Stimulated activated effector memory CD8-positive, alpha-beta T cell treated with anti-CD3 and anti-CD28 coated beads, Interleukin-12 subunit alpha, Interleukin-12 subunit beta, amount 100 ng/mL, for 72 hours (primary cell): ENCODE measurements at places on chromosomes 2 and 18.

- no peak for DNase-seq
Observed at GRCh38 chr2:74952575-74952974, 5.9 kb upstream of the POLE4 start.

- no peak for DNase-seq
Observed at GRCh38 chr2:152247337-152247695, 71.8 kb upstream of the STAM2 start.

GRCh38 chr2:149192427-149192826 is 138.0 kb upstream of the LYPD6 start:
- DNase-seq: no peak

- no peak for DNase-seq
Observed at GRCh38 chr2:9102861-9103662, 99.6 kb upstream of the MBOAT2 start.

GRCh38 chr2:185984670-185985069 is 246.1 kb downstream of the FSIP2 start:
- no peak for DNase-seq

GRCh38 chr18:56026509-56026908 is 438.5 kb upstream of the TCF4 start:
- no peak for DNase-seq

- DNase-seq: no peak
Observed at GRCh38 chr2:217800433-217801114, 202.2 kb downstream of the TNS1 start.

DNA sequence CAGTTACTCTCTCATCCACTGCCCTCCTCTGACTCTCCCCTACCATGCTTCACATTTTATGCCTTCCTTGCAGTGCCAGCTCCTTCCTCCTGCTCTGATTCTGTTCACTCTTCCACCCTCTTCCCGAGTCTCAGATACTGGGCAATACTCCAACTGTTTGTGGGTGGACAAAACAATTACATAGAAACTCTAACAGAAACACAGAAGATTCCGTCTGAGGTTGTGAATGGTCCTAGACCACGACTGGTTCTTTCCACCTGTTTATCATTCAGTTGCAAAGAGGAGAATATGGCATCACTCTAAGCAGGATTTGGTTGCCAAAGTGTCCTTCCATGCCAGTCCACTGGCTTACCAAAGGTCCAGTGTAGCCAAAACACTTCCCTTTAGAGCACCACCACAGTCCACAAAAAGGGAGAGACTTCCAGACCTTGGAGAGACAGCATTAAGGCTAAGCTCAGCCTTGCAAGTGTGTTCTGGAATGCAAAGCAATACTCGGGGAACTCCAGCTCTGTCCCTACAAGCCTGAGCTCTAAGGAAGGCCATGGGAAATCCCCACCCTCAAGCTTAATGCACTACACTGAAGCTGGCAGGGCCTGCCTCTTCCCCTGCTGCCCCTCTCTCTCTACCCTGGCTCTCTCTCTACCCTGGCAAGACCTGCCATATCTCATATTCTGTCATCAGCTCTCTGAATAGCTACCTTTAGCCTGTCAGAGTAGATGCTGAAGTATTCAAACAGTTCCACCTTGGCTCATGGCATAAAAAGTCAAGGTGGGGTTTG is 33.6 kb upstream of the RND3 start:
- DNase-seq: no peak

- no peak for DNase-seq
Observed at GRCh38 chr2:134262684-134263083, 8.8 kb downstream of the MGAT5 start.

DNA sequence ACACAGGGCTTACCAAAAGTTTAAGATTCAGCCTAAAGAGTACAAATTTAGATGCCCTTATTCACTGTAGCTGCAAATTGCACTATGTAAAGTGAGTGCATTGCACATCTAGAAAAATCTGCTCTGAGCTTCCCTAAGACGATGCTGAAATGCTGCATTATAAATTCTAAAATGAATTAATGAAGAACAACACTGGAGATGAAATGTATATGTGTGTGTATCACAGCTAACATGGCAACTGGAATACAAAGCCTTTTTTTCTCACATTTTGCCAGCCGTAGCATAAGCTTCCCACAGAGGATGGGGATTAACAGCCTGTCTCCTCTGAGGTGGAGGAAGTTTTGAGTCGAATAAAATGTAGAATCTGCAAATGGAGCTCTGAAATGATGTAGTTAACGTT is 338.3 kb upstream of the ZEB2 start:
- DNase-seq: no peak

- DNase-seq: no peak
Observed at GRCh38 chr2:206031162-206031784, 54.7 kb downstream of the INO80D start.

- no peak for DNase-seq
Observed at GRCh38 chr18:11322006-11322405, 172.6 kb upstream of the PIEZO2 start.

DNA sequence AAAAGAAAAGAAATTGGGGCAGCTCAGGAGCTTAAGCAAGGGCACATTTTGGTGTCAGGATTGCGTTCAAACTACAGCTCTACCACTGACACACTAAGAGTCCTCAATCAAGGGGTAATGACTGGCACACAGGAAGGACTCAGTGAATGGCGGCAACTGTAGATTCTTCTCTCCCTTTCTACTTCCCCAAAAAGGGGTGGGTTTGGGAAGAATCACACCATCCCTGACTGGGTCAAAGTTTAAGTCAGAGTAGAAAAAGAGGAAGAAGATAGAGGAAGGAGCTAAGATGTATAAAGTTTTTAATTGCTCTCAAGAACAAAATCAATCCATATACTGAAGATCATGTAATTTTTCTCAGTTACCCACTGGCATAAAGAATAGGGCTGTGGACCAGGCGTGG is 2.6 kb downstream of the NLRC4 start:
- DNase-seq: no peak

DNA sequence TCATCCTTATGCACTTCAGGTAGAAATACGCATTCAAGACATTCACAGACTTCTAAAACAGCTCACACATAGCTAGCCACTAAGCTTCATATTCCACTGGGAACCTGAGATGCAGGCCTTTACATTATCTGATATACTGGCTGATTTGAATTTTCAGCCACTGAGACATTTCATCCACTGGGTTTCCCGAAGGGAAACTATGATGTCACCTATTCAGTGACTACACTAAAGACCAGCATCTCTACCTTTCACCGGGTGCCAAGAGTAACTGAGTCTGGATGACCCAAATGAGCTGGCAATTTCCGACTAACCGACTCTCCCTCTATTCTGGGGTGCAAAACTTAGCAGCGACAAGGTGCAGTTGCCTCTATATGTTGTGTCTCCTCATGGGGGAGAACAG is 31.8 kb upstream of the SP140L start:
- no peak for DNase-seq

DNA sequence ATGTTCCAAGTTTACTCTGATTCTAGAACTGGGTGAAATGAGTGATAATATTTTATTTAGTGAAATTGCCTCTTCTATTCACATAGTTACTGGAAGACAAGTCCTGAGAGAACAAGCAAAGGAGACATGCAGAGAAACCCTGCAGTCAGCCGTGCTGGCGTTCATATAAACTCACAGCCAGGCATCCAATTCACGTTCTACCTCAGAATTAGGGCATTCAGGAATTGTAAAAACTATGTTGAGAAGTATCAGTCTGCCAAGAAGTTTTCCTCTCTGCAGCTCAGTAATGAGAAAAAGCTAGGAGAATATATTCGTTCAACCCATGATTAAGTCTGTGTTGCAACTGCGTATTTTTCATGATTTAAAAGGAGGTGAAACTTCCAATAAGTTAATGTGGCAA is 156.2 kb upstream of the DSEL start:
- DNase-seq: no peak

- no peak for DNase-seq
Observed at GRCh38 chr2:152283392-152283791, 51.6 kb upstream of the FMNL2 start.

DNA sequence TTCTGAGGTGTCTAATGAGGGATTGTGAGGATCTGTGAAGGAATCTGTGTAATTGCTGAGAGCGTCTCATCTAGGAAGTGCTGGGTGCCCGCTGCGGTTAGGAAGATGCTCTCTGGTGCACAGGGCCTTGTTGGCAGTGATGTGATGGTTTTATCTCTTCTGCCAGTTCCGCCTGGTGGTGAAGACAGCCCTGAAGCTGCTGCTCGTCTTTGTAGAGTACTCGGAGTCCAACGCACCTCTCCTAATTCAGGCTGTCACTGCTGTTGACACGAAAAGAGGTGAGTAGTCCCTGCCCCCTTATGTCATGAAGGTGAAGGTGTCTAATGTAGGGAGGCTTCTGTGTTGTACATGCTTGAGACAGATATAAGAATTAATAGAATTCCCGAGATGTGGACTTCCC is 234.2 kb downstream of the TPGS2 start:
- no peak for DNase-seq

- no peak for DNase-seq
Observed at GRCh38 chr2:130744287-130745117, 10.8 kb upstream of the AMER3 start.

DNA sequence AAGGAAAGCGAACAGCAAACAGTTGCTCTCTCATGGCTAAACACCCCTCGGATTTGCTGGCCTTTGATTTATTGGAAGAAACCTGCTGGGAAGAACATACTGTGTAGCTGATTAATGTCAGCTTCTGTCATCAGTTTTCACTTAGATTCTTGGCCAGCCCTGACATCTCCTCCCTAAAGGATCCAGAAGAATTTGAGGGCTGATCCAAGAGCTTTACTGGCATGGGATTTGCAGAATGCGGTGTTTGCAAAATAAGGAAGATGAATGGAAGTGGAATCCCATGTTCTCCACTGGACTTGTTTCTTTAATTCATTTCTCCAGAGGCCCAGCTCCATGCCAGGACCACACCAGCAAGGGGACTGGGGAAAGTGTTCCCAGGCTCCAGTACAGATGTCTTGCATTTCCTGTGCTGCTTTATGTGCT is 80.5 kb downstream of the RDH14 start:
- DNase-seq: no peak

GRCh38 chr2:27621524-27621923 is 7.3 kb downstream of the CCDC121 start:
- no peak for DNase-seq

DNA sequence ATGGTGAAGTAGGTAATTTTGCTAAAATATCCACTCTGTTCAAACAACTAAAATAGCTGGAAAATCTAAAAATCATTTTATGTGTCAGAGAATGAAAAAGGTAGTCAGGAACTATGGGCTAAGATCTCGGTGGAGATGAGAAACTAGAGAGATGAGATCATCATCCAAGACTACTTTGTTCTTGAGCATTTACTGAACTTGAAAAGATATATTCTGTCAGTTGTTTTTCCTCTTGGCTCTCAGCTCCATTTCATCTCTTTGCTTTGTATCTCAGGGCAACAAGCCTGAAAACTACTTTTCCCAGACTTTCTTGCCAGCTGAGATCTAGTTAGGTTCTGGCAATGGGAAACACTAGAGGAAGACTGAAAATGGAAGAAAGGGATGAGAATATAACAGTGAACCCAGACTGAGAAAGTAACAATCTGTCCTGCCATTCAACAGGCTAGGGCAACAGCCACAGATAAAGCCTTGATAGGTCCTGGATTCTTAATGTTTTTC is 346.2 kb upstream of the MEX3C start:
- DNase-seq: no peak

DNA sequence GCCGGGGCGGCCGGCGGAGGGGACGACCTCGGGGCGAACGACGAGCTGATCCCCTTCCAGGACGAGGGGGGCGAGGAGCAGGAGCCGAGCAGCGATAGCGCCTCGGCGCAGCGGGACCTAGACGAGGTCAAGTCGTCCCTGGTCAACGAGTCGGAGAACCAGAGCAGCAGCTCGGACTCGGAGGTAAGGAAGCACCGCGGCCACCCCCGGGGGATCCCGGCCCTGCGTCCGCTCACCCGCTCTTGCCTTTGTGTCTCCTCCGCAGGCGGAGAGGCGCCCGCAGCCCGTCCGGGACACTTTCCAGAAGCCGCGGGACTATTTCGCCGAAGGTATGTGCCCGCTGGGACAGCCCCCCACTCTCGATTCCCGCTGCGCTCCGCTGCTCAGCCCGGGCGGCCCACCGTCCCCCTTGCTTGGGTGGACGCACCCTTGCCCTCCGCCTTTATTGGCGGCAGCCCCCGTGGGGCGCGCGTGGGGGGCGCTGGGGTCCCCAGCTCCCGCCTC is 611 bp downstream of the TCF7L1 start:
- DNase-seq: peak; percentile 66

- DNase-seq: no peak
Observed at GRCh38 chr2:118670838-118671237, 176.6 kb downstream of the EN1 start.

GRCh38 chr2:221370076-221370856 is 201.8 kb downstream of the EPHA4 start:
- no peak for DNase-seq

DNA sequence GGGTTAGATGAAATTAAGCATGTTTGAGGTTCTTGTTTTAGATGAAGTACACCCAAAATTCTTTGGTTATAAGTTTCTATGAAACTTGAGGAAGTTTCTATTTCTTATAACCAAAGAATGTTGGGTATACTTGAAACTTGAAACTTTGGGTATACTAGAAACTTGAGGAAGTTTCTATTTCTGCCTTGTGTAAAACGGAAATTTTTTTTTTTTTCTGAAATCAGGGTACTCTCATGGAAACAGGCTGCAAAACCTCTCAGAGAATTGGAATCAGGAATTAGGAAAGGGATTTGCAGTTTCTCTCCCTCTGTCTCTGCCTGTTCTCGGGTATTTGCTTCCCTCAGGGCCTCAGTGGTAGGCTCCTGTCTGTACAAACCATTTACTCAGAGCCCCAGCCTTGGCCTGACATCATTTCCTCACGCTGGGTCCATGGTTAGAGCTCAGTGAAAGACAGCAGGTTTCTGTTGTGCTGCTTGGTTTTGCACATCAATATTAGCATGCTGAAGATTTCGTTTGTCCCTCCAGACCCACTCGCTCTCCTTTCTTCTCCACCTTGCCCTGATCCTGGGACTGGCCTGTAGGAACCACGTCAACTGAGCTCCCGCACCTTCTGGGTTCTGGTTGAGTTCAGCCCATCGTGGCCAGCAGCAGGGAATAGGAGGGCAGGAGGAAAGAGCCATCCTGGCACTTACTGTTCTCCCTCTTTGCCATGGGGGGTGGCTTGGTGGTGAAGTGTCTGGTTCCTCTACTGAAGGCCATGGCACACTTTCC is 106.4 kb downstream of the POLR1A start:
- no peak for DNase-seq

- DNase-seq: no peak
Observed at GRCh38 chr2:183490489-183490888, 366.2 kb downstream of the NUP35 start.

DNA sequence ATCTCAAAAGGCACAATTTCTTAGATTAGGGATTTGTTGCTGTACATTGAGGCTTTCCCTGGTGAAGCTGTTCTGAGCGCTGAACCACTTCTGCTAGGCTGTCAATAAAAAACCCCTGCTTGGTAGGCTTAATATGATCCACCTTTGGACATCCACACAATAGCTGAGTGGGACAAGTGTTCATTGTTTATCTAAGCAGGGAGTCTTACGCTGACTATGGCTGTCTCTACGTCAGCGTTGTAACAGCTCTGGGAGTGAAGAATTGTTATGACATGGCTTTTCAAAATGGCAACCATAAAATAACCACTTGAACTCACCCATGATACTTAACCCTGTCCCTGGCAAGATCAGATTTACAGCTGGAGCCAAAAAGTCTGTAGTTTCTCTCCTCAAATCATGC is 111.5 kb upstream of the SULT1C3 start:
- DNase-seq: no peak

GRCh38 chr18:78948221-78948620 is 31.4 kb upstream of the SALL3 start:
- no peak for DNase-seq
